ENCODE measurements at places on chromosomes 4 and X.

GRCh38 chrX:40224658-40225057 is 126.9 kb upstream of the BCOR start:
- no peak for DNase-seq

- DNase-seq = no peak
These were observed 26.4 kb upstream of the ARSJ start for GRCh38 chr4:114005569-114006442.

DNA sequence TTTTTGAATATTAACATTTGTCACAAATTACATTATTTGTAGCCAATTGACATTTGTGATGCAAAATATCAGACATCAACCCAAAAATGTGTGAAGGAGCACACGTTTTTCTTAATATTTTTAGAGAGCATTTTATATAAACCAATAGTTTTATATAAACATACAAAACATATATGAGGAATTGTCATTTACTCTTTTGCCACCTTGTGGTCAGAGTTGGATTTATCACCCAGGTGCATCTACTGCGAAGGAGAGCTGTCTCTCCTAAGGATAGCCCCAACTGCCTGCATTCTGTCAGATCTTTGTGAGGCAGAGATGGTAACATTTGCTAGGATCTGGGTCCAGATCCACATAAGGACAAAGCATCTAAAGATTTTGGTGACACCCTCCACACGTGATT is 2.5 kb upstream of the USP27X start:
- no peak for DNase-seq

GRCh38 chrX:29043746-29044145 is 456.5 kb downstream of the IL1RAPL1 start:
- no peak for DNase-seq

- DNase-seq = no peak
These were observed 82.4 kb upstream of the TMEM150C start for GRCh38 chr4:82643994-82644733.

- DNase-seq = no peak
These were observed 31.3 kb upstream of the SORCS2 start for GRCh38 chr4:7160951-7161440.

DNA sequence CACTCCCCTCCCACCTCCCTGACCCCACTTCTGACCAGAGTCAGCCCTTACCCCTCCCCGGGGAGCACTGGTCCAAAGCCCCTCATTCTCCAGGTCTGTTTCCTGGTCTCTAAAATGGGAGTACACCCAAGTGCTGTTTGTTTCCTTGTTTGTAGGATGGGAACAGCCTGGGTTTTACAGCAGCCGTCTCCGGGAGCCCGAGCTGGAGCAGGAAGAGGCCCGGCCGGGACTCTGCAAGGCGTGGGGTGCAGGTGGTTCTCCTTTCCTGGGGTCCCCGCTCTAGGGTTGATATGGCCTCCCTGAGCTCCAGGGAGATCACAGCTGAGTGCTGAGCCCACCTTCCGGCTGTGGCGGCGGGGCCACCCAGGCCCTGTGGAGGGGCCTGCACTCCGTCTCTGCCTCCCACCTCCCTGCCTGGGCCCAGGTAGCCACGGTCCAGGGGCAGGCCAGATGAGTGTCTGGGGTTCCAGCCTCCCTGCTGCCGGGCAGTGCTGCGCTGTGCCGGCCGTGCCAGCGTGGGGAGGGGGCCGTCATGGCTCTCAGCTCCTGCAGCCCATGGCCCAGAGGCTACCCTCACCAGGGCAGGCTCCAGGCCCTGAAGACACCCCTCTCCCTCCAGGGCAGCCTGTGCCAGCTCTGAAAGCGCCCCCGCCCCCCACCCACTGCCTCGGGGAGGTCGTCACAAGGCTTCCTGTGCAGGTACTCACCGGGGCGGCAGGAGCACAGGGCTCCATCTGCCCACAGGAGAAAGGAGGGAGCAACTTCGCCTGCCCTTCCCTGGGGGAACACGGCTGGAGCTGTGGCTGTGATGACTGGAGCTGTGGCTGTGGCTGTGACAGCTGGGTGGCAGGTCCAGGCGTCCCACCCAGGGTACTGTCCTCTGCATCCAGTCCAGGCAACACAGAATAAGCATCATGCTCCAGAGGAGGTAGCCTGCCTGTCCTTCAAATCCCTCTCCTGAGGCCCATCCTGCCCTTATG is 98.8 kb downstream of the ADRA2C start:
- no peak for DNase-seq

- no peak for DNase-seq
These were observed 19.5 kb downstream of the WWC2 start for GRCh38 chr4:183118585-183118984.

GRCh38 chr4:6337331-6337935 is 67.8 kb downstream of the WFS1 start:
- DNase-seq = no peak

GRCh38 chr4:181017038-181017437 is 1226.2 kb upstream of the TENM3 start:
- no peak for DNase-seq

GRCh38 chrX:20571611-20572010 is 304.9 kb upstream of the RPS6KA3 start:
- DNase-seq = no peak

DNA sequence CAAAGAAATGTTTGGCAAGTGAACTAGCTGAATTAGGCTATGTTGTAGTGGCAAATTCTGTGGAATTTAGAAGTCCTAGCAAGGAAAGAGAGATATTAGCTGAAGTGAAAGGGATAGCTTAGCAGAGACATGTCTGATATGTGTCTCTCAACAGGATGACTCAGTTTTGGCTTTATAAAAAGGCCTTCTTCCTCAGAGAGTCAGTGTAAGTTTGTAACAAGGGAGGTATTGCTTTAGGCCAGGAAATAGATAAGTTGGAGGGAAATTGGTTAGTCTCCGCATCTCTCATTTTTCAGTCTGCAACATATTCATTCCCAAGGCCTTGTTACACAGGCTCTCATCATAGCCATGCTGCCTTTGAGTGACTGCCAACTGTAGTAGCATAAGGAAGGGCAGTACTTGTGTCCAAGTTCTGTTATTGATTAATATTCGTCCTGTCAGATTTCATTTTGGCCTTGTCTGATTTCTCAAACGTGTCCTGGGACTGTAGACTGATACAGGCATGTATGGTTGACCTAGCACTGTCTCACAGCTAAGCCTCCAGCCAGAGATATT is 4.0 kb downstream of the TMEM164 start:
- DNase-seq = no peak

GRCh38 chr4:66804979-66805378 is 740.3 kb downstream of the CENPC start:
- no peak for DNase-seq

- DNase-seq = no peak
These were observed 289.5 kb downstream of the USP46 start for GRCh38 chr4:52369649-52370048.

- no peak for DNase-seq
These were observed 130.6 kb upstream of the PITX2 start for GRCh38 chr4:110753466-110753865.

GRCh38 chrX:115284877-115285276 is 4.6 kb upstream of the LUZP4 start:
- no peak for DNase-seq

GRCh38 chr4:153573881-153574802 is 108.0 kb downstream of the TMEM131L start:
- DNase-seq = peak; percentile 57

GRCh38 chrX:109384699-109385098 is 97.2 kb downstream of the GUCY2F start:
- no peak for DNase-seq

- no peak for DNase-seq
These were observed 77.9 kb downstream of the SMARCA1 start for GRCh38 chrX:129445436-129445835.

DNA sequence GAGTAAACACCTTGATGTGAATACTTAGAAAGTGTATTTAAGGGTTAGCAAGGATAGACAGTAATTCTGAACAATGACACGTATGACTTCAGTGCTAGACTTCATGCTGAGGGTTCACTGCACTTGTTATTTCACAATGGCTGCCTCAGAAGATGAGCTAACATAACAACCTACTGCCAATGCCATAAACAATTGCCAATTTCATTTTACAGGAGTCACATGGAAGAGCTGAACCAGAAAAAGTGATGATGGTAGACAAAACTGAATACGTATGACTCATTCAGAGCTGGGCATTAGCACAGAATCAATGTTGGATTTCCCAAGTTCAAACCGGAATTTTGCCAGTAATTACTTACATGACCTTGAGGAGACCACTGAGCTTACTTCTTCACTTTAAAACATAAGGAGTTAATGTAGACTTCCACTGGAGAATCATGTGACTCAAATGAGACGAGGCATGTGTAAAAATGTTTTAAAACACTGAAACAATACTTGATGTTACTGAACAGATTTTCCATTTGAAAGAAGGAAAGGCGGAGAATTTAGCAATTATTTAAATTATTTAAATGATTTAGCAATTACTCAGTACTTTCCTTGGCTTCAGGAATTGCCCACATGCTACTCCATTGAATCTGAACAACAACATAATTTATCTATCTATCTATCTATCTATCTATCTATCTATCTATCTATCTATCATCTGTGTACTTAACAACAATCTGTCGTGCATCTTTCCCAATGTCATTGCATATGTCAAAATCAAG is 868.5 kb upstream of the SLIT2 start:
- DNase-seq = no peak

GRCh38 chr4:100721490-100721889 is 203.7 kb upstream of the EMCN start:
- no peak for DNase-seq

DNA sequence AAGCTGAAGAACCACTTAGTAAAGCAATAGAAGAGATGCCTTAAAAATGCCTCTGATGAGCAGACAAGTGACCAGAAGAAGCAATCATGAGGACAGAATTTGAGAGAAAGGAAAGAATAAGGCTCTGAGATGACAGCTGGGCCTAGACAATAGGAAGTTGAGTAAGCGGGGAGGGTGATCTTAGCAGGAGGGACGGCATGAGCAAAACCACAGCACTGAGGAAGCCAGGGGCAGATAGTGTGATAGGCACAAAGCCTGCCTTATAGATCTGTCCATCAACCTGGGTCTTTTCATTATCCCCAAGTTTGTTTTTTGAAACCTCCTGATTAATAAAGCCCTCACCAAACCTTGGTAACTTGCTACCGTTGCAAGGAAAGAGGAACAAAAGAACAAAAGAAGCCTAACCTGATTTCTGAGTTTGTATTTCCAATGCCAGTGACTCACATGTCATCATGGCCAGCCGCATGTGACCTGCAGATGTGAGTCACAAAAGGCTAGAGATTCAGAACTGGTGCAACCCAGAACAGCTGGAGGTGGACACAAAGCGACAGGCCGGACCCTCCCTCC is 55.7 kb upstream of the PPARGC1A start:
- no peak for DNase-seq

DNA sequence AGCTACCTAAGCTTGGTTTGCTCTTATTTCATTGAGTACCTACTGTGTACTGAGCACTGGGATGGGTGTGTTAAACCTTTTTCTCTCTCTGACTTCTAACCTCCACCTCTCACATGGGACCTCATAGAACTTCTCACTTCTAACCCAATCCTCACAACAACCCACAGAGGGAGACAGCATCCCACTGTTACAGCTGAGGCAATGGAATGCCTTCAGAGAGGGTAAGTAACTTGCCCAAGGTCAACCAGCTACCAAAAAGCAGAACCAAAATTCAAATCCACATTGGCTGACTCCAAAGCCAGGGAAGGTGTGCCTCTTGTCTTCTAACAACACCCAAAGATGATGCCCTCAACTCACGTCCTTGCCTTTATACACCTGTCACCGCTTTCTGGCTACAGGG is 5.4 kb downstream of the SEL1L3 start:
- no peak for DNase-seq

DNA sequence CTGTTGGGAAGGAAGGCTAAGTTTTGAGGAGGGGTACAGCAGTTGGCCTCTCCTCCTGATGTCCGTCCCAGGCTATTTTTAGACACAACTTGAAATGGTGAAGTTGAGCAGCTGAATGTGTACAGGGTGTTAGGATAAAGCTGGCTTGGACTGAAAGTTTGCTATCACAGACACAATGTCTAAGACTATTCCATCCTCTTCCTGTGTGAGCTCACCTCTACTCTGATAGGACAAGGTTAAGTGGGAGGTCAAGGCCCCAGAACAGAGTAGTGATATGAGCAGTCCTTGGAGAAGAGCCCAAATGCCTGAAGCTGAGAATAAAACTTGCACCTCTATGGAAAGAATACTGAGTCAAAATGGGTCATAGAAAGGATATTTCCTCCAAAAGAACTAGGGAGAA is 4.1 kb downstream of the ATP1B4 start:
- no peak for DNase-seq

- peak; percentile 23 for DNase-seq
These were observed 1.9 kb downstream of the BCORL1 start for GRCh38 chrX:129984111-129984958.

- no peak for DNase-seq
These were observed 6.3 kb upstream of the SGMS2 start for GRCh38 chr4:107818301-107818910.

GRCh38 chr4:40622913-40623312 is 6.8 kb downstream of the RBM47 start:
- DNase-seq = no peak

GRCh38 chrX:10078266-10078665 is 78.5 kb upstream of the CLCN4 start:
- no peak for DNase-seq

DNA sequence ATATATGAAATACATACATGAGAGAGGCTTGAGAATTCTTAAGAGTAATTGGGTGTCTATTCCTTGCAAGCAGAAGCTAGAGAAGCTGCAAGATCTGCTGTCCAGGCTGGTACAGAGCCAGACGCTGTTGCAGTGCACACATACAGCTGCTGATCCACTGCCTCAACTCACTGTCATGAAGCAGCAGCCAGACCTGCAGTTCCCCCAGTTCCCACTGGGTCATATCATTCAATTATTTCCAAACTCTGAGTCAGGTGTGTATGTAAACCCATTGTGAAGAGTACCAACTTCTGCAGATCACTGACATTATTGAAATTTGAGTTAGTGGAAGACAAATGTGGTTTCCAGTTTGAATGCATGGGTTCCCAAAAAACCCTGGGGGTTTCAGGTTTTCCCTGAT is 1212.8 kb upstream of the ADGRL3 start:
- DNase-seq = no peak

DNA sequence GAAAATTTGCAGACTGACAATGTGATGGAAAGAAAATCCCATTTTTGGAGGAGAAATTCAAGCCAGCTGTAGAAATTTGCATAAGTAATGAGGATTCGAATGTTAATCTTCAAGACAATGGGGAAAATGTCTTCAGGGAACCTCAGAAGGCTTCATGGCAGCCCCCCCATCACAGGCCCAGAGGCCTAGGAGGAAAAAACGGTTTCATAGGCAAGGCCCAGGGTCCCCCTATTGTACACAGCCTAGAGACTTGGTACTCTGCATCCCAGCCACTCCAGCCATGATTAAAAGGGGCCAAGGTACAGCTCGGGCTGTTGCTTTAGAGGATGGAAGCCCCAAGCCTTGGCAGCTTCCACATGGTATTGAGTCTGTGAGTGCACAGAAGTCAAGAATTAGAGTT is 303.6 kb upstream of the PCDH7 start:
- no peak for DNase-seq

DNA sequence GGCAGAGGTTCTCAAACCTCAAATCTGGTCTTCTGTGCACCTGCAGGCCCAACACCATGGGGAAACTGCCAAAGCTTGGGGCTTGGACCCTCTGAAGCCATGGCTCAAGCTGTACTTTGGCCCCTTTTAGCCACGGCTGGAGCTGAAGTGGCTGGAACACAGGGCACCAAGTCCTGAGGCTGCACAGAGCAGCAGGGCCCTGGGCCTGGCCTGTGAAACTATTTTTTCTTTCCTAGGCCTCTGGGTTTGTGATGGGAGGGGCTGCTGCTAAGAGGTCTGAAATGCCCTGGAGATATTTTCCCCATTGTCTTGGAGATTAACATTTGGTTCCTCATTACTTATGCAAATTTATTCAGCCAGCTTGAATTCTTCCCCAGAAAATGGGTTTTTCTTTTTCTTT is 18.3 kb upstream of the PI4K2B start:
- no peak for DNase-seq

- no peak for DNase-seq
These were observed 214.5 kb upstream of the TACR3 start for GRCh38 chr4:103934178-103934789.

All from activated T-cell treated with anti-CD3 and anti-CD28 coated beads for 1 hour (primary cell).